CD4-positive, alpha-beta T cell (primary cell): ENCODE measurements at places on chromosomes 11 and 22. TPM values are rescaled to one million over a fixed set of nuclear protein-coding genes. Genes with fewer than 3 reads are reported as not detected.

DNA sequence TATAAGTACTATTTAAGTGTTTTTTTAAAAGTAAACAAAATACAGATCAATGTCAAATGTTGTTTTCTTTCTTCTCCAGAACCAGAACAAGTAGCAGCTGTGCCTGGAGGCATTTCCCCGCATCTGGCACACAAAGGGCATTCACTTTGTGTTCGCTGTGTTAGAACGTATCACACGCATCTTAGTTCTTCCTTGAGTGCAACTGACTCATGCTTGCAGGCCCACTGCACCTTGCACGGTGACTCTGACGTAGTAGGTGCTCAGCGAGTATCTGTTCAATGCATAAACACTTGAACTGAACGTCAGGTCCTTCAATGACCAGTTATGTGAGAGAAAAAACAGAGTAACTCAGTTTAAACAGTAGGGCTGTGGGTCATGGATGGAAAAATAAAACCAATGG is 3.5 kb downstream of the IFT27 start:
- H3K4me1 ChIP-seq = peaks cover 20% of the 10 kb centered on the region
- H3K36me3 ChIP-seq = peaks cover under 1% of the 10 kb centered on the region
- no peak overlapping the region for H3K4me3 ChIP-seq
- no peak for DNase-seq
- no peaks in the 10 kb centered on the region for H3K27me3 ChIP-seq

DNA sequence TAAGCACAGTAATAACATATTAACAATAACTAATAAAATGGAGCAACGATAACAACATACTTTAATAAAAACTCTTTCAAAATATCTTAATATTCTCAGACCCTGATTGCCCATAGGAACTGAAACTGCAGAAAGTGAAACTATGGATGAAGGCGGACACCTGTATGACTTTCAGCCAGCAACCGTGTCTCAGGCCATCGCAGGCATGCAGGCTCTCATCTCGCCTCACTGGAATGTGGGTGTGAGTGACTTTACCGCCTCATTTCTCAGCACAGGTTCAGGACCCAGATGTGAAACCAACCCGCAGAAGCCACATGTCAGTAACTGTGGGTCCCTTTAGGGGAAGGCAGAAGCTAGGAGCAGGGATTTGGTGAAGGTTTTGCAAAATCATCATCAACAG is 539.1 kb downstream of the FAM181B start:
- DNase-seq = no peak
- no peaks in the 10 kb centered on the region for H3K36me3 ChIP-seq
- no peak overlapping the region for H3K4me3 ChIP-seq
- H3K27me3 ChIP-seq = no peaks in the 10 kb centered on the region

DNA sequence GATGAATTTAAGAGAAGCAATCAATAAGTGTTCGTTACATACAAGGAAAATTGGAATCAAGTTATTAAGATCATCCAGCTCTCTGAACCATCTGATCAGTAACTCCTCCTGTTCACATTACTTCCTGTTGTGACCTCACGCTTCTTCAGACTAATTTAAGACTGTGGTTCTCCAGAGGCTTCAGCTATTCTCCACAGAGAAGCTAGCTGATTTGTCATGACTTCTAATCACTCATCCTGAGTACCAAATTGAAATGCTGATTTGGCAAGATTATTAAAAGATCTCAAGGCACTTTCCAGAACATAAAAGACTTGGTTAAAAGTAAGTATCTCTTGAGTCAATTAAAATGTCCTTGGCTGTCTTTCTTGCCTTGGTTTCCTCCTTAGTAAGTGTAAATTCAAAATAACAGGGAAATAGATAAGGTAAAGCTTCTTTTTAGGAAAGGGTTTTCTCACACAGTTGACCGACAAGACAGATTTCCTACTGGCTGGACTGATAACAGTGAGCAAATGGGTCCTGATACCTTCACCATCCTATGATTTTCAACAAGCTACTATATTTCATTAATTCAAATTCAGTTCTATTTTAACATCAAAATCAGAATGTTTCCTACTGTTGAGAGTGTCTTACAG is 38.5 kb downstream of the GAB2 start:
- H3K36me3 ChIP-seq = no peaks in the 10 kb centered on the region
- H3K27me3 ChIP-seq = no peaks in the 10 kb centered on the region
- H3K27ac ChIP-seq = no peak overlapping the region
- no peak for DNase-seq

The CKAP5 gene
- 26.9 TPM for total RNA-seq

The FIBP gene
- 19.1 TPM for total RNA-seq

The RPL3 gene
- 3,974 TPM for total RNA-seq

The SCN3B gene
- total RNA-seq = not detected

- H3K36me3 ChIP-seq = peaks cover 36% of the 10 kb centered on the region
- peaks cover 19% of the 10 kb centered on the region for H3K4me1 ChIP-seq
- H3K27ac ChIP-seq = no peak overlapping the region
- H3K4me3 ChIP-seq = no peak overlapping the region
Observed at GRCh38 chr11:72426103-72426757, 8.1 kb downstream of the CLPB start.

DNA sequence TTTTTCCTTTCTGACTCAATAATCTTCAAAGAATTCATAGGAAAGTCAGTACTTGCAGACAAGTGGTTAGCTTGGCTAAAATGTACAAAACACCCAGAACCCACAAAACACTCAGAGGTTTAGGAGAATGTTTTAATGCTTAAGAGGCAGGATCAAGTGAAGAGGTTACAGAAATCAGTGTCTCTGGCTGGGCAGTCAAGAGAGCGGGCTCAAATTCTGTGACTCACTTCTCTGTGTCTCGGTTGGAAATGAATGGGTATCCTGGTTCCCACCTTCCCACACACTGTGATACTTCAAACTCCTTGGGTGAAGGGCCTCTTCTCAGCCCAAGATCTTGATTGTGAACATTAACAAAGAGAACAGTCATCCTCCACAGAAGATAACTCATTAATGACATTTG is 3.8 kb downstream of the MPEG1 start:
- no peaks in the 10 kb centered on the region for H3K27me3 ChIP-seq
- peak overlapping the region; percentile 37 for H3K4me3 ChIP-seq
- DNase-seq = no peak
- peaks cover 27% of the 10 kb centered on the region for H3K4me1 ChIP-seq
- no peaks in the 10 kb centered on the region for H3K36me3 ChIP-seq
- H3K27ac ChIP-seq = no peak overlapping the region
